ENCODE measurements at places on chromosomes 5 and 9.

DNA sequence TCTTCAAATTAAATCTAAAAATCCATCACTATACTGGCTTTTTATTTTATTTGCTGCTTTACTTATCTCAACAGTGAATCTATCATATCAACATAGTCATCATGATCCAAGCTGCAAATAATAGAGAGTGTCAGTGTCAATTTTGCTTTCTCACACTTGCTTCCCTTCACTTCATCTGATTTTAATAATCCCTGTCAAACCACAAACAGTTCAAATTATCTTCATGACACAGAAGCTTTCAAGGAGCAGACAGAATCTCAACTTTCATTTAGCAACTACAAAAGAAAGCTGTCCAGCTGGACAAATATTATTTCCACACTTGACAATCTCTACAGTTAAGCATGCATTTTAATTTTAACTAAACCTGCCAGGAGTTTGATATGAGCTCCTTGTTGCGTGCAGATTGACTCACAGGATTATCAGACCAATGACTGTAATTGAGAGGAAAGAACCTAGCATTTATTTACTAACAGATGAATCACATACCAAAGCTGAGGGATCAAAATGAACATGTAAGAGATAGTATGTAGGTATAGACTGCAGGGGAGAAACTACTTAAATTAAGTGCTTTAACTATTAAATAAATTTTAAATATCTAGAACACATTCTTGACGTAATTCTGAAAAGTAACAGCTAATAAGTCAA is 56.0 kb downstream of the KIAA0825 start:
- no peak for DNase-seq

- DNase-seq = no peak
These were observed 78.2 kb upstream of the ADCY2 start for GRCh38 chr5:7317751-7318150.

GRCh38 chr9:98456156-98456613 is 200.7 kb upstream of the TBC1D2 start:
- no peak for DNase-seq

- DNase-seq = no peak
These were observed 29.0 kb upstream of the FAM174A start for GRCh38 chr5:100505984-100506670.

DNA sequence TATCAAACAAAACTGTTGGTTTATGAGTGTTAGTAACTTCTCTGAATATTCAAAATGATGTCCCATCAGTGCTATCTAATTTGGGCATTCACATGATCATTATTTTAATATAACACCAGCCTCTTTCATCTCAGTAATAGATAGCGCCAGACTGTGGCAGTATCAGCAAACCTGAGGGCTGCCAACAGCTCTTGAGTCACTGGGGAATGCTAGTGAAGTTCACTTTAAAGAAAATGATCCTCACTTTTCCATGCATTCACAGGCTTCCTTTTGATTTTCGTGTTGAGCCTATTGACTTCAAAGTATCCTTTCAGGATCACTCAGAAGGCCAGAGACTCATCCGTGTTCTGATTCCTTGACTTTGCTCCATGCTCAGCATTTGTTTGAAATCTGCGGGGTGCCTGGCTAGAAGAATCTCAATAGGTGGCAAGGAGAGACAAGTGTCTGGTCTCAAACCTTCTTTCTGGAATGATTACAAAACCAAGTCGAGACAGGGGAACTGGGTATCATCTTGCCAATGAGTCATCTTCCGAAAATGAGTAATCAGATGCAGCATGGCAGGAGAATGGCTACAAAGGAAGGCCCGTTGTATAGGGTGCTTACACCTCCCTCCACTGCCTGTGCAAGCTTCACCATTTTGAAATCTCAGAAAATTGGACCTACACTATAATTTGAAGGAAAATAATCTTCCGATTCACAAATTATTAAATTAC is 509.1 kb downstream of the RASEF start:
- DNase-seq = no peak

GRCh38 chr9:1982074-1982473 is 33.1 kb upstream of the SMARCA2 start:
- DNase-seq = no peak

GRCh38 chr5:177302354-177303110 is 987 bp downstream of the RAB24 start:
- no peak for DNase-seq

DNA sequence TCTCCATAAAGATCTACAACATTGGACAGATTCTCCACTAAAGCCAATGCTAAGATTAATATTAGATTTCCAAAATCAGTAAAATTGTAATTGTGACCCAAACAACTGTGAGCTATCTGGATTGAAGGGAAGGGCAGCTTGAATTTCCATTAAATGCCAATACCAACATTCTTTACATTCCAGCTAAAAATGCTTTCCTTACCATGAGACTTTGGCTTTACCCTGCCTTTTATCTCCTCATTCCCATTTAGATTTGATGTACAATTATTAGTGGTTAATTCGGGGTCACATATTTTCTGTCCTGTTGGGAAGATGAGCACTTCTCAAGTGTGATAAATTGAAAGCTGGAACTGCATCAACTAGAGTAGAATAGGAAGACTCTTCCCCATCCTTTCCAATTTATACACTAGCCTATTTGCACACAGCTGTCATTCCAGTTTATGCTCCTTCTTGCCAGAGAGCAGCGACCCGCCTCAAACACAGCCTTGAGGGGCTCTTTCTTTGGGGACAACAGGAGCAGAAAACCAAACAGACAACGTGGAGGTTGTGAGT is 33.1 kb upstream of the MYOT start:
- DNase-seq = no peak

GRCh38 chr5:137792303-137792702 is 38.1 kb upstream of the HNRNPA0 start:
- no peak for DNase-seq

DNA sequence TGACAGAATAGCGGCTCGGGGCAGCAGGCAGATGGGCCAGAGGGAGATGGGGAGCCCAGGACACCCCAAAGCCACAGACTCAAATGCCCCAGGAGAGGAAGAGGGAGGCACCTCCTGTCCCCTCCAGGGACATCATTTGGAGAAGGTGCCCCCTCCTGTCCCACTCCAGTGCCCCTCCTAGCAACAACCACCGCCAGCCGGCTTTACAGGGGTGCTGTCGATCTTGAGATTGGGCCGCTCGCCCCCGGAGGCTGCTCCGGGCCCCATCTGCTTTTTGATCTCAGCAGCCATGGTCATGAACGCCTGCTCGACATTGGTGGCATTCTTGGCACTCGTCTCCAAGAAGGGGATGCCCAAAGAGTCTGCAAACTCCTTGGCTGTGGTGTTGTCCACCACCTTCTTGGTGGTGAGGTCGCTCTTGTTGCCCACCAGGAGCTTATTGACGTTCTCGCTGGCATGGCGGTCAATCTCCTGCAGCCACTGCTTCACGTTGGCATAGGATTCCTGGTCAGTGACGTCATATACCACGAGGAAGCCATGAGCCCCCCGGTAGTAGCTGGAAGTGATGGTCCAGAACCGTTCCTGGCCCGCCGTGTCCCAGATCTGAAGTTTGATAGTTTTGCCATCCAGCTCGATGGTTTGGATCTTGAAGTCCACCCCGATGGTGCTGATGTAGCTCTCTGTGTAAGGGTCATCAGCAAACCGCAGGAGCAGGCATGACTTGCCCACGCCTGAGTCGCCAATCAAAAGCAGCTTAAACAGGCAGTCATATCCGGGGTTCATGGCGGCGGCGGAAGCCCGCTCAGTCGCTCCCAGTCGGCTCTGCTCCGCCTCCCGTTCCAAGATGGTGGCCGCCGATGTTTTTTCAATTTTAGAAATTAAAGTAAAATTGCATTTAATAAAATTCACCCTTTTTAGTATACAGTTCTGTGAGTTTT is 14.0 kb upstream of the FRMPD1 start:
- DNase-seq = no peak

- no peak for DNase-seq
These were observed 9.7 kb downstream of the NREP start for GRCh38 chr5:111747337-111747736.

DNA sequence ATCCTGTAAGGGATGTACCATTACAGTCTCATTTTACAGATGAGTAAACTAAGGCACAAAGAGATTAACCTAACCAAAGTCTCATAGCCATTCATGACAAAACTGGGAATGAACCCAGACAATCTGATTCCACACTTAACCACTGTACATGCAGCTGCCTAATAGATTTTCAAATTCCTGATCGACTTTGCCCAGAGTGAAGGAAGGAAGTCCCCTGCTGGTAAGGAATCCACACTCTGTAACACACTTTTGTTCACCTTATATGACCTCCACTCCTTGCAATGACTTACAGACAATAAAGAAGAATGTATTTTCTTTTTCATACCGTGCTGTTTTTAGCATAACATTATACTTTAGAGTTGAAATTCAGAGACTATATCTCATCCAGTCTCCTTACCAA is 31.3 kb upstream of the PLPP6 start:
- DNase-seq = no peak
